Activated CD4-positive, alpha-beta T cell treated with anti-CD3 and anti-CD28 coated beads for 36 hours (primary cell): ENCODE measurements at places on chromosomes 3 and 15. TPM values are rescaled to one million over a fixed set of nuclear protein-coding genes. Genes with fewer than 3 reads are reported as not detected.

Gene ITPKA
- total RNA-seq, result 2.5 TPM

Gene IMPG2
- total RNA-seq, result 0.14 TPM

Gene GHRL
- total RNA-seq, result 0.30 TPM

Gene CCDC80
- total RNA-seq, result not detected

DNA sequence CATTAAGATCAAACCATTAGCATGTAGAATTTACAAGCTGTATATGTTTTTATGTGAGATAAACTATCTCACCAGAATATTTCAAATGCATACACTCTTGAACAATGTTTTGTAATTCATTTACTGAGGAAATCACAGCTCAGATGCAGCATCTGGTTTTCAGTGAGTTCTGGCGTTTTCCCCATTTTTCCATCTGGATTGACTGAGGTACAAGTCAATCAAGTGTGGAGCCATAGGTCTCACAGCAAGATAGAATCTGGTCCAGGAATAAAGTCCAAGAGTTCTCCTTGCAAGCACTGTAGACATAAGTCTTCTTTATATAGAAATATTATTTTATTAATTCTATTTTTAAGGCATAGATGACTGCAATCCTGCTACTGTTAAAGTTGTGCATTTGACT, 219.3 kb downstream of the ZBBX start:
- H3K27ac ChIP-seq, result no peak overlapping the region
- DNase-seq, result no peak
- H3K4me1 ChIP-seq, result no peaks in the 10 kb centered on the region
- no peak overlapping the region for H3K4me3 ChIP-seq

- DNase-seq, result no peak
- H3K27me3 ChIP-seq, result no peaks in the 10 kb centered on the region
- no peak overlapping the region for H3K4me3 ChIP-seq
- H3K27ac ChIP-seq, result no peak overlapping the region
Measured at GRCh38 chr3:86029590-86029989, 961.4 kb downstream of the VGLL3 start.

GRCh38 chr3:141796081-141796888, 33.1 kb downstream of the GRK7 start:
- no peaks in the 10 kb centered on the region for H3K36me3 ChIP-seq
- peak overlapping the region; percentile 97 for H3K27ac ChIP-seq
- peak overlapping the region; percentile 77 for H3K4me3 ChIP-seq
- no peaks in the 10 kb centered on the region for H3K27me3 ChIP-seq
- peaks cover 52% of the 10 kb centered on the region for H3K4me1 ChIP-seq
- peak; percentile 90 for DNase-seq

DNA sequence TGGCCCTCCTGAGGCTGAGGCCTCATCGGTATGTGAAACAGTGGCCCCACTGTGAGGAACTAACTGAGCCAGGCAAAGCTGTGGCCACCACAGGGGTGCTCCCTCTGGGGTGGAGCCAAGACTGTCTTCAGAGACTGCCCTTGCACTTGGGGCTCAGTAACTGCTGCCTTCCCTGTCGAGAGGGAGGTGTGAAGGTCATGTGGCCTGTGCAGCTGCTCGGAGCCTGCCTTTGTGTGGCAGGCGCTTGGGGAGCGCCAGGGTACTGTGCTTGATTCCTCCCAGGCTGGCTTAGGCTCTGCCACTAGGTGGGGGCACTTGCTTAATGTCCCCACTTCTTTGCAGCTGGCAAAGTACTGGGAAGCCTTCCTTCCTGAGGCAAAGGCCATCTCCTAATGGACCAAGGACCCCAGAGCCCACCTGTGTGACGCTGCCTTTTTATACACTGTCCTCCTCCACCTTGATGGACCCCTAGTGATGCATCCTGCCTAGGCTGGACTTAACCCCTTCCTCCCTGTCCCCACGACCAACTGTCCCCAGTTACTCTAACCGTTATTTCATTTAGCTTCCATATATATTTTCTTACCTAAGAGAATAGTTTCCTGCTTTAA, 14.2 kb upstream of the SNX22 start:
- no peak overlapping the region for H3K4me3 ChIP-seq
- peaks cover 42% of the 10 kb centered on the region for H3K36me3 ChIP-seq
- no peak overlapping the region for H3K27ac ChIP-seq
- no peaks in the 10 kb centered on the region for H3K27me3 ChIP-seq
- no peaks in the 10 kb centered on the region for H3K4me1 ChIP-seq

- no peak overlapping the region for H3K4me3 ChIP-seq
- H3K36me3 ChIP-seq, result no peaks in the 10 kb centered on the region
Measured at GRCh38 chr15:85950101-85950500, 129.6 kb upstream of the AGBL1 start.

DNA sequence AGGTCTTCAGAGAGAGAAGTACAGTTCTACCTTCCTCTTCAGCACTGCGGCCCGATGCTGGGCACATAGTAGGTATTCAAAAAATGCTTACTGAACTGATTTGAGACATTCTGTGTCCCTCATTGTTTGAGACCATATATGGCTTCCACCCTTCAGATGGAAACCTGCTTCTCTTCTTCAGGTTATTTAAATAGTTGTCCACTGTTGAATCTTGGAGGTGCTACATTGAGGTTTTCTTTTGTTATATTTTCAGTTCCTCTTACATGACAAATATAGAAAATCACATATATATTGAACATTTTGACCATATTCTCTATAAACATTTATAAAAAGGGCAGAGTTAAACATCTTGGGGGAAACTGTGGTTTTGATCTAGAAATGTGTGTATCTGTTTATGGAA, 200.2 kb upstream of the LRRC3B start:
- no peak overlapping the region for H3K27ac ChIP-seq
- H3K4me3 ChIP-seq, result no peak overlapping the region
- H3K4me1 ChIP-seq, result no peaks in the 10 kb centered on the region
- no peaks in the 10 kb centered on the region for H3K36me3 ChIP-seq
- H3K27me3 ChIP-seq, result no peaks in the 10 kb centered on the region

DNA sequence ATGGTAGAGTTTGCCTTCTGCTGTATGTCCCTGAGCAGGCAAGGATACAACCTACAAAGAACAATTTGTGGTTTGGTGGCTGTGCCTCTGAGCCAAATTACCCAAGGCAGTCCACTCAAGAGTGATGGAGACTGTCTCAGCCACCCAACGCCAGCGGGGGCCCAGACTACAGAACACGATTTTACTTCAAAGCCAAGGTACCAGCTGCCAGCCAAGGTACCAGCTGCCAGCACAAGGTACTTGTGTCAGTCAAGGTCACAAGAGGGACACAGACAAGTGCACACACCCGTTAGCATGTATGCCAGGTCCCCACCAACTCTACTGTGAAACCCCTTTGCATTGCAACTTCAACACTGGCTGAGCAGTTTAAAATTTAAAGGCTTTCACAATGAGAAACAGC, 23.5 kb downstream of the COLQ start:
- no peak overlapping the region for H3K27ac ChIP-seq
- DNase-seq, result no peak
- H3K36me3 ChIP-seq, result no peaks in the 10 kb centered on the region
- no peaks in the 10 kb centered on the region for H3K27me3 ChIP-seq
- no peak overlapping the region for H3K4me3 ChIP-seq
- peaks cover 22% of the 10 kb centered on the region for H3K4me1 ChIP-seq

- DNase-seq, result no peak
- H3K36me3 ChIP-seq, result peaks cover 23% of the 10 kb centered on the region
- H3K27ac ChIP-seq, result no peak overlapping the region
- no peaks in the 10 kb centered on the region for H3K4me1 ChIP-seq
- no peak overlapping the region for H3K4me3 ChIP-seq
- no peaks in the 10 kb centered on the region for H3K27me3 ChIP-seq
Measured at GRCh38 chr3:128855569-128855968, 23.9 kb upstream of the ACAD9 start.

- no peaks in the 10 kb centered on the region for H3K36me3 ChIP-seq
- no peak overlapping the region for H3K4me3 ChIP-seq
- no peaks in the 10 kb centered on the region for H3K27me3 ChIP-seq
- H3K4me1 ChIP-seq, result no peaks in the 10 kb centered on the region
- no peak overlapping the region for H3K27ac ChIP-seq
- DNase-seq, result no peak
Measured at GRCh38 chr3:102887431-102887830, 452.6 kb downstream of the ZPLD1 start.

DNA sequence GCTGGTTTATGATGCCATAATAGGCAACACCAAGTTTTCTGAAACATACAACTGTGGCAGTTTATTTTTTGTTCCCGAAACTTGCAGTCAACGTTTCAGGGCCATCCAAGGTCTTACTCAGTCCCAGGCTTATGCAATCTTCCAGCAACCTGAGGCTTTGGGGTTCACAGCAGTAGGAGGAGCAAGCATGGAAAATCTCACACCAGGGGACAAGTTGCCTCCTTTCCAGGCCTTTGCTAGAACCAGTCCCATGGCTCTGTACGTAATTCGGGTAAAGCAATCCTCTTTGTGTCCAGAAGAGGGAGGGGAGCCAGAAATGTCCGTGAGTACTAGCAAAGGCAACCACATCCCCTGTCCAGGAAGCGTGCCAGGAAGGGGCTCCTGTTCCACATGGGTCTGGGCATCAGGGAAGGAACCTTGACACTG, 4.7 kb upstream of the FAM240A start:
- no peaks in the 10 kb centered on the region for H3K27me3 ChIP-seq
- no peaks in the 10 kb centered on the region for H3K4me1 ChIP-seq
- H3K27ac ChIP-seq, result no peak overlapping the region
- DNase-seq, result no peak
- no peaks in the 10 kb centered on the region for H3K36me3 ChIP-seq
- H3K4me3 ChIP-seq, result no peak overlapping the region
